ENCODE measurements at places on chromosomes 12 and 14.
A peak's percentile ranks its signal among the peaks of the same experiment; 100 is the strongest.

DNA sequence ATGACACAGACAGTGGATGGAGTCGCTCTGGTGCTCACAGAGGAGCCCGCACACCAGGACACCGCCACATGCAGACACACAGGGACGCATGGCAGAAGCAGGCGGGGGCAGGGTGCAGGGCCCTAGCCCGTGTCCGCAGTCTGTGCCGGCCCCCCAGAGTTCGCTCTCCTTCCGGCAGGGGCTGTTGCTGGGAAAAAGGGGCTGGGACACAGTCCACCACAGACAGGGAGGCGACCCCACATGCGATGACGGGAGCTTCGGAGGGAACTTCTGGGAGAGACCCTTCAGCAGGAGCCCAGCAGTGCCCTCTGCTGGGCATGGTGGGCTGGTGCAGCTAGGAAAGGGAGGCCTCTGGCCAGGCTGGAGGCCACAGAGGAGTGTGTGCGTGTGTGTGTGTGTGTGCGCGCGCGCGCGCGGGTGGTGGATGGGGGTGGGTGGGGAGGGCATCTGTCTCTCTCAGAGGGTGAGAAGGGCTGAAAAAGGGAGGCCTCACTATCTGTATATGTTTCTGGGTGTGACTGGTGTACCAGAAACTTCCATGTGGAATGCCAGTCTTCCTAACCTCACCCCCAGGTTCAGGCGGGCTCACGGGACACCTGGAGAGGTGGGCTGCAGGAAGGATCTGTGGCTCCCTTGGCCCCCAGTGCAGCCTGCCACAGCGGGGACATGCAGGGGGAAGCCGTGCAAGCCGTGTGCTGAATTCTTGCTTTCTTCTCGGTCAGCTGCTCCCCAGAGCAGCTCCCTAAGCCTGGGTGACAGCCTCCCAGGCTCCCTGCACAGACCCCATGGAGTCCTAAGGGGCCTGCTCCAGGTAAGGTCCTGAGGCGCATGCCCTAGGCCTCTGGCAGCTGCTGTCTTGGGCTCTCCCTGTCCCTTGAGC is 60.7 kb downstream of the PLEKHG3 start:
- DNase-seq, result peak; percentile 69

GRCh38 chr14:80798878-80799277 is 142.7 kb downstream of the CEP128 start:
- DNase-seq, result no peak

GRCh38 chr14:92254786-92255185 is 68.2 kb upstream of the SLC24A4 start:
- DNase-seq, result no peak

GRCh38 chr14:63642229-63642611 is 549 bp upstream of the WDR89 start:
- DNase-seq, result peak; percentile 94

DNA sequence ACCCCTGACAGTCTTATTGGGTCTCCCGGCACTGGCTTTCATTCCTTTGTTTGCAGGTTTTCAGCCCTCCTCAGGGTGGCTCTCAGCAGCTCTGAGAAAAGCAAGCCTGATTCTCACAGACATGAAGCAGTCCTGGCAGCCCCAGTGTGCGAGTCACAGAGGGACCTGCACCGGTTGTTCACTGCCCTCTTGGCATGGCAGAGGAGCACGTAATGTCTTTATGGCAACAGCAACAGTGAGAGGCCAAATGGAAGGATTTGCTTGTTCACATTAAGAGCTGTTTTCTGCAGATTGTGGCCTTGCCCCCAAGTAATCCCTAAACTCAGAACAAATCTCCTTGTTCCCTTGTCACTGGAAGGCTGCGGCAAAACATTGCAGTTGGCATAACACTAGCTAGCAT is 3.4 kb downstream of the KCNA5 start:
- no peak for DNase-seq

DNA sequence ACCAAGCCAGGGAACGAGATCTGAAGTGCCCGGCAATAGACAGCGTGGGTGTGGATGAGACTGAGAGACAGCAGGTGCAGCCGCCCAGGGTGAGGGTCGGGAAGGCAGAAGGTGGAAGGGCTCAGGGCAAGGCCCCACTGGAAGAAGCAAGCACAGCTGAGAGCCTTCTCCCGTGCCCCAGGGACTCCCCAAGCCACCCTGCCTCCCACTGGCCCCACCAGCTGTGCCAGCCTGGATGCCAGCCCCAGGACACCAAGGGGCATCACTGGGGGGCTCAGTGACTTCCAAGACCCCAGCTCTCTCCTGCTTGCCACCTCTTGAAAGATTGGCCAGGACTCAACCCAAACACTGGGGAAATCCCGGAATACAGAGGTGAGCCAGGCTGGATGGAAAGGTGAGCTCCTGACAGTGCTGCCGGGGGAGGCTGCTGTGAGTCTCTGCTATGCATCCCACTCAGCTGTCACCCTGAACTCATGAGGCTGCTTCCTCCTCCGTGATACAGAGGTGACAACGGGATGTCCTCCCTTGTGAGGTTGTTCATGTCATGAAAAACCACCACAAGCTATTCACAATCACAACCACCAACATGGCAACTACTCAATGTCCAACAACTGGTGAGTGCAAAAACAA is 13.8 kb downstream of the TESC start:
- no peak for DNase-seq

GRCh38 chr12:131448254-131448795 is 262.6 kb upstream of the SFSWAP start:
- no peak for DNase-seq

GRCh38 chr12:9707864-9708808 is 24.8 kb downstream of the CLECL1 start:
- DNase-seq, result peak; percentile 65

DNA sequence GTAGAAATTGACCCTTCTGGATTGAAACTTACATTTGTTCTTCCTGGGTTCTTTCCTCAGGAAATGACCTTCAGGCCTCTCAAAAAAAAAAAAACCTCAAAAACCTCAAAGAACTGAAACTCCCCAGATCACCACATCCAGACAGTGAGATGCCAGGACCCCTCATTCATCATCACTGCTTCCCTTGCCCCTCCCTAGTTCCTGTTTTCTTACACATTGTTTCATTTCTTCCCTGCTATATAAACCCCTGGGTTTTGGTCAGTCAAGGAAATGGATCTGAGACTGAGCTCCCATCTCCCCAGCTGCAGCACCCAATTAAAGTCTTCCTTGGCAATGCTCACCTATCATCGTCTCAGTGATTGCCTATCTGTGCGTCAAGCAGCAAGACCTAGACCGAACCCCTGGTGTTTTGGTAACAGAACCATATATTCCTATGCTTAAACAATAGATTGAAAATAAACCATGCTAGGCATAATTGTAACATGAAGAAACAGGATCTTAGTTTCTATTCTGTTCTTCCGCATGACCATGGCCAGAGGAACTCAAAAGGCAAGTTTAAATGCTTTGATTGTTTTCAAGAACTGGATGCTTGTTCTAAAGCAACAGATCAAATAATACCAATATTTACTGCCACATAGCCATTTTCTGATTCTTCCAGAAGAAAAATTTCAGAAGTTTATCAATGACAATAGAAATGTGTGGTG is 108.0 kb upstream of the MAX start:
- peak; percentile 24 for DNase-seq

GRCh38 chr14:98489115-98489514 is 782.9 kb downstream of the BCL11B start:
- DNase-seq, result no peak

DNA sequence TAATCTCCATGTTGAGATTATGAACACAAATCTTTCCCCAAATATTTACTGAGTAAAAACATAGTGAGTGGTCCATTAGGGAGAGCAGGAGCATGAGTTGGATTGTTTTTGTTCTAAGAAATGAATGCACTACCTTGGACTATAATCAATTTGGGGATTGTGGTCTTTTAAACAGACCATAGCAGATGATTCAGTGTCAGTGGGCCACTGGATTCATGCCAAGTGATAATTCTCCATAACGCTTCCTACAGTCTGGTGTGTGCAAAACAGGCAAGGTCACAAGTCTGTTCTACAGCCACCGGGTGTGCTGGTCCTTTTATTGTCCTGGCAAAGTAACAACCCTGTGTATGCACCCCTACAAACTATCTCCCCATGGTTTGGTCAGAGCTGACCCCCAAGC is 266.3 kb downstream of the APAF1 start:
- no peak for DNase-seq

DNA sequence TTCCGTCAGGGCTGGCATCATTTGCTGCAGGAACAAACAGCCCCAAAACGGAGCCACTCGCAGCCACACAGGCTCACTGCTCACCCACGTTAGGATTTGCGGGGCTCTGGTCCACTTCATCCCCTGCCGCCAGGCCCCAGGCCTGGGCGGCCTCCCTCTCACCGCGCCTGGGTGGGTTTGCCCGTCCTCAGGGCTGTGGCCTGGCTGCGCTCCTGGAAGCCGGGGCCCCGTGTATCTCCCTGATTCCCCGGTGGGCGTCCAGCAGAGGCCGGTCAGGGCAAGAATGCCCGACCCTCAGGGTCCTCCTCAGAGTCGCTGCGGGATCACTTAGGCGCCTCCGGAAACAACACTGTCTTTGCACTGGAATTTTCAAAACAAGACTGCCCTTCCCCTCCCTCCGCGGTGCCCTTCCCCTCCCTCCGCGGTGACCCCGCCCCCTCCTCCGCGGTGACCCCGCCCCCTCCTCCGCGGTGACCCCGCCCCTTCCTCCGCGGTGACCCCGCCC is 15.7 kb upstream of the FBRSL1 start:
- no peak for DNase-seq

DNA sequence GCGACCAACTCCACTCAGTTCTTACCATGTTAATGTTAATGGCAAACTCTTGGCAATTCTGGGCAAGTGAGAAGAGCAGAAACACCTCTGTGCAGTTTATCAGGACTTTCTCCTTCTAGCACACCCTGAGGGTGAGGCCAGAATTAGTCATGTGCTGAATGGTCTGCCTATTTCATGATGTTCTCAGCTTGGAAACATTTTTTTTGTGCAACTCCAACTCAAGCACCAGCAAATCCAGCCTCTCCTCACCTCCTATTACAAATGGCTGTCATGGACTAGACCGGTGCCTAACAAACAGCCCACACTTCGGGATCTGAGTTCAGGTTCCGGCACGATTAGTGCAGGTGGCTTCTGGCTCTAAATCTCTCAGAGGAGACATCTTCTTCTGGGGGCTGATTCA is 246.0 kb downstream of the ZFP36L1 start:
- DNase-seq, result no peak

GRCh38 chr12:49251357-49251756 is 13.5 kb upstream of the TUBA1C start:
- DNase-seq, result no peak

GRCh38 chr12:88113871-88114270 is 28.0 kb downstream of the CEP290 start:
- no peak for DNase-seq

DNA sequence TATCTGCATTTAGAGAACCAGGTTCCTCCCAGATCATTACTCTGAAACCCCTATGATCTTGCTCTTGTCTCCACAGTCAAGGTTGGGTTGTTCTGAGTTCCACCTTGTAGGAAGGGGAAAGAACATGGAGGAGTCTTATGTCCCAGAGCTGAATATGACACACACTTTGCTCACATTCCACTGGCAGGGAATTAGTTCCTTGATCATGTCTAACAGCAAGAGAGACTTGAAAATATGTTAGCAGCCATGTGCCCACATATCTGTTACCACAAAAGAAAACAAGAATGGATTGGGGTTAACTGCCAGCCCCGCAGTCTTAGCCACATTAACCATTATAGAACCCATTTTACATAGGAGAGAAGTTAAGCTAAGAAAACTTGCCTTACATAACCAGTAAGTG is 71.1 kb upstream of the MDM1 start:
- no peak for DNase-seq

DNA sequence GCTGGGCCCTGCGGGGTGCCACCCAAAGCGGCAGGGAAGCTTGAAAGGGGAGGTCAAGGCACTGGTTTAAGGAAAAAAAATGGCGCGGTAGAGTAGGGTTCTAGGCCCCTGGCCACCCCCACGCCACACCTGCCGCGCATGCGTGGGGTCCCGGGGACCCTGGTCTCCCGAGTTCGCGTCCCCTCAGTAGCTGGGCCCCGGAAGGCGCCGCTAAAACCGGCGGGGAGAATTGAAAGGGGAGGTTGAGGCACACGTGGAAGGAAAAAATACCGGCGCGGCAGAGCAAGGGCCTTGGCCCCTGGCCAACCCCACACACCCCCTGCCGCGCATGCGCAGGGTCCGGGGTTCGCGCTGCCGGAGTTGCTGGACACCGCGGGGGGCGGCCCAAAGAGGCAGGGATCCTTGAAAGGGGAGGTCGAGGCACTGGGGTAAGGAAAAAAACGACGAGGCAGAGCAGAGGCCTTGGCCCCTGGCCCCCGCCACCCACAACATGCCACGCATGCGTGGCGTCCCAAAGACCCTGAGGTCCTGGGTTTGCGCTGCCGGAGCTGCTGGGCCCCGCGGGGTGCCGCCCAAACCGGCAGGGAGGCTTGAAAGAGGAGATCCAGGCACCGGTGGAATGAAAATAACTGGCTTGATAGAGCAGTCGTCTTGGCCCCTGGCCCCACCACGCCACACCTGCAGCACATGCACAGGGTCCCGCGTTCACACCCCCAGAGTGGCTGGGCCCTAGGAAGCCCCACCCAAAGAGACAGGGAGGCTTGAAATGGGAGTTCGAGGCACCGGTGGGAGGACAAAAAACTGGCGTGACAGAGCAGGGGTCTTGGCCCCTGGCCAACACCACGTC is 314.5 kb downstream of the ALG10 start:
- no peak for DNase-seq

DNA sequence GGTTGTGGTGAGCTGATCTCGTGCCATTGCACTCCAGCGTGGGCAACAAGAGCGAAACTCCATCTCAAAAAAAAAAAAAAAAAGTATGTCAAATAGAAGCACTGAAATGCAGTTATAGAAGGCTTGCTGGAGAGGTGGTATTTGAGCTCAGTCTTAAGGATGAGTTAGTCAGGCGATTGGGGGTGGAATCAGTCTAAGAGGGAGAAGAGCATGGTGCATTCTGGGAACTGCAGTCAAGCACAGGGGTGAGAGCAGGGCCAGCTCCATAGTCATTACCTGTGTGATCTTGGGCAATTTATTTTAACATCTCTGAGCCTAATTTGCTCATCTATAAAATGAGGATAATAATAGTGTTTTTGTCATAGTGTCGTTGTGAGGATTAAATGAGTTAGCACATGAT is 5.9 kb upstream of the GNB3 start:
- DNase-seq, result no peak

DNA sequence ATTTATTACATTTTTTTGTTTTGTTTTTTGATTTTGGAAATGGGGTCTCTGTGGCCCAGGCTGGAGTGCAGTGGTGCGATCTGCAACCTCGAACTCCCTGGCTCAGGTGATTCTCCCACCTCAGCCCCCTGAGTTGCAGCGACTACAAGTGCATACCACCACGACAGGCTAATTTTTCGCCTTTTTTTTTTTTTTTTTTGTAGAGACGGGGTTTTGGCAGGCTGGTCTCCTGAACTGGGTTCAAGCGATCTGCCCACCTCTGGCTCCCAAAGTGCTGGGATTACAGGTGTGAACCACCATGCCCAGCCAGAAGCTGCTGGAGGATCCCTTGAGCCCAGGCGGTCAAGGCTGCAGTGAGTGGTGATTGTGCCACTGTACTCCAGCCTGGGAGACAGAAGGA is 2.3 kb downstream of the MON2 start:
- DNase-seq, result no peak

- DNase-seq, result peak; percentile 31
These were observed 134.7 kb downstream of the FGD4 start for GRCh38 chr12:32533971-32534590.

Data from inflammatory macrophage (primary cell).